ENCODE measurements at places on chromosomes 12 and 14.

DNA sequence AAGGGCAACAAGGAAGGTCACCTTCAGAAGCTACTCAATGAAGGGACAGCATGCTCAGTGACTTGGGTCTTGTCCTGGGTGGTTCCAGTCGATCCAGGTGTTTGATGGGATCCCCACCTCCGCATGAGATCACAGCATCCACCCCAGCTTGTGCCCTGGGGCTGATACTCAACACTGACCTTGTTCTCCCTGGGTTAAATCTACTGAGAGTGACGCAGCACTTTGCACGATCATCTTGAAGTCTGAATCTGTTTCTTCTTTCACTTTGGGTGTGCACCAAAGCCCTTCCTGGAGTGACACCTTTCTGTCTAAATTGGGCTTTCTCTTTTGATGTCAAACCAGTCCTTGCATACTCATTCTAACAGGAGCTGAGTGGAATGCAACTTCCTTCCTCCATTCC is 13.8 kb downstream of the NOS1 start:
- DNase-seq: peak; percentile 53

DNA sequence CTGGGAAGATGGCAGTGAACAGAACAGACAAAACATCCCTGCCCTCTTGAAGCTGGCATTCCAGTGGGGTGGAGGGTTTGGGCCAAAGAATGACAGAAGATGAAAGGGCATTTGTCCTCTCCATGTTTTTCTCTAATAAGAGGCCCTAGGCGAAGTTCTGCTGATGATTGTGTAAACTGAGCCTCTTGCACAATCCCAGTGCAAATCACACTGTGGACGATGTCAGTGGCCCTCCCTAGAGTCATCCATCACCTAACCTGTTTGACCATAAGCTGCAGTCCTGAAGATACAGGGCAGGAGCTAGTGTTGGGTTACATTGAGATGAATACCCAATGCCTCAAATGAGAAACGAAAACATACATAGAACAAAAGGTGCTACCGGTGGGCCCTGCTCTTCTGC is 622.4 kb upstream of the TBX3 start:
- no peak for DNase-seq

GRCh38 chr12:127342861-127343260 is 924.1 kb upstream of the TMEM132C start:
- no peak for DNase-seq

GRCh38 chr12:69064734-69065443 is 131.9 kb upstream of the CPM start:
- DNase-seq: no peak

DNA sequence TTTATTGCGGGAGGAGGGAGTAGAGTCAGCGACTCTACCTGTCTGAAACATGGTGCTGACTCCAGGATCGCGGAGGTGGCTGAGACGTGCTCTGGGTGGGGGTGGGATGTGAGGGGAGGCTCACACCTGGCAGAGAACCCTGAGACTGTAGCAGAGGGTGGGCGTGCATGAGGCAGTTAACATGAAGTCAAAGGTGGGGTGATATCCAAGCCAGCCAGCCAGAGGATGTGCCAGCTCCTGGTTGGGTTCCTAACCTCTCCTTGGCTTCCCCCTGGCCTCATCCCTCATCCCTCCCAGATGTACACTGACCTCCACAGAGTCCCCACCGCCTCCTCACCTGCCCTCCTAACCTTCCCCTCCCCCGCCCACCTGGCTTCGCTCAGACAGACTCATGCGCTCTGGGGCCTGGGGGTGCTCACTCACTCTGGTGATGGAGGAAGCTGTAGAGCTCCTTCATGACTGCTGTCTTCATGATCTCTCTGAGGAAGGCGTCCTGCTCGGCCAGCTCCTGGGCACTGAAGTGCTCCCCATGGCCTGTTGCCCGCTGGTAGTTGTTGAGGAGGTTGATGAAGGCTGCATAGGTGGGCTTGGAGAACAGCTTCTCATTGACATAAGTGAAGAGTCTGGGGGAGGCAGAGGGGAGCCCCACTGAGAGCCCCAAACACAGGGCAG is 9.3 kb downstream of the ENDOU start:
- DNase-seq: no peak

GRCh38 chr12:117561990-117562389 is 200.6 kb upstream of the NOS1 start:
- DNase-seq: no peak

DNA sequence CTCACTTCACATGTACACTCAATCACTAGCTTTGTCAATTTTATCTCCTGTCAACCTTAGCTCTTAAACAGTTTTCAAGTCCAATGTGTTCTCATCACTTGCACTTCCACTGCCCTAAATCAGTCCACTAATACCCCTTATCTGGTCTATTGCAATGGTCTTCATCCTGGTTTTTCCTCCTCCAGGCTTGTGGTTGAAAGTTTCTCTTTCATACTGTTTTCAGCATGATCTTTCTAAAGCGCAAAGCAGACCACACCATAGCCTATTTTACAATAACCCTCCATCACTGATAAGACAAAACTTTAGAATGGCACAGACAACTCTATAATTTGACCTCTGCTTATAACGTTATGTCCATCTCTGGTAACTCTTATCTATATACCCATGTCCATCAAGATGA is 62.0 kb upstream of the DDHD1 start:
- no peak for DNase-seq

GRCh38 chr12:20174528-20175175 is 193.7 kb upstream of the PDE3A start:
- no peak for DNase-seq

DNA sequence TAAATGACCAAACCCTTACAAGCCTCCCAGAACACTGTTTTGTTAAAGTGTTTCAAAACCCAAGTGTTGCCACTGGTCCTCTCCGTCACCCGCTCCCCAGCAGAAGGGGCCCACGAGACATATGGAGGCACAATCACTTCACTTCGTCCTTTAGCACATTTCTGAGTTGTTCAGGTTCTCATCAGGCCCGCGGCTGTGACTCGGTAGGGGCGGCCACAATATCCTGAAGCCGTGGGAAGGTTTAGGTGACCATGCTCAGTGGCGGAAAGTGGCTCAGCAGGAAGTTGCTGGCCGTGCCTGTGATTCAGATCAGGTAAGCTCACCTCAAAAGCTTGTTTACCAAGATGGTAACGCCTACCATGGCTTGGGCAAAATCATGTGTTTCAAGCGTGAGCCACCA is 227.5 kb downstream of the GLT1D1 start:
- no peak for DNase-seq

DNA sequence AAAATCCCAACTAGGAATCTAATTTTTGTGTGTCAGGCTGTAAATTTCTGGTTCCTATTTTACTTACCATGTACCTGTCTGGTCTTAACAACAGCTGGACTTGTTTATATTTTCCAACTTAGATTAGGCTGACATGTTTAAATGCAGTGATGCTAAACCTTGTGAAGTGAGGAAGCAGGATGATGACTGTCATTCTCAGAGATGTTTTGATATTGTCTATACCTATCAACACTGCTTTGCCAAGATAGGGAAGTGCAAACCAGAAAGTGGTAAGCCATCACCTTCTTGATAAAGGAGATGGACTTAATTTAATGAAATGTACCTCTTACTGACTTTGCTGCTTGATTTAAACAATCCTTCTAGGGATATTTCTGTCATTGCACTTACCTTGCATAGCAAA is 2.1 kb downstream of the BICD1 start:
- DNase-seq: no peak

GRCh38 chr12:82473111-82473754 is 114.9 kb downstream of the METTL25 start:
- no peak for DNase-seq

GRCh38 chr12:132537836-132538662 is 48.1 kb downstream of the FBRSL1 start:
- DNase-seq: no peak

GRCh38 chr12:130746546-130746945 is 30.4 kb upstream of the RIMBP2 start:
- DNase-seq: no peak

DNA sequence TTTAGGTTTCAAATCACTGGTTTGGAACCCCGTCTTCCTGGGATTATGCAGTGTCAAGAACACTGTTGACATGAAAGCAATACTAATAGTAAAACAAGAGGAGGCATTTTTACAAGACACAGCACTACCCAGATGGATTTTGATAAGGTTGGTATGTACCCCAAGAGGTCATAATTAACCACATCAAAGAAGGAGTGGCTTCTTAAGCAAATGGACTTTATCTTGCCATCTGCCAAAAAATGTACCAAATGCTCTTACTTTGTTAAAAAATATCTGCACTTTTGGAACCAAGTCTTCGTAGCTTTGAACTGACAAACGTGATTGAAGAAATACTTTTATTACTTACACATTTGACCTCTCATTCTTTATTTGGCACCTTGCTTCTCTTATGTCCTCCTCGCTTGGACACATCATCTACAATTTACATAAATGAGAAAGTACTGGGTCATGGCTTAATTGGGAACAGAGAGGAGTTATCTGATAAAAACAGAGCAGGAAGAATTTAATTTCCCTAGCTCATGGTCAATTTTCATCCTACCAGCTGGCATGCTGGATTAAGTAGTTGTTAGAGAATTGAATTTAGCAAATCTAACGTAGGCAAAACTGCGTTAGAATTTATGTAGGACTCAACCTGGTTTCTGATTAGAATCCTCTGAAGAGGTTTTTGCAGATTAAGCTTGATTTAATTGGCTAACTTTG is 54.5 kb upstream of the PRICKLE1 start:
- DNase-seq: no peak

DNA sequence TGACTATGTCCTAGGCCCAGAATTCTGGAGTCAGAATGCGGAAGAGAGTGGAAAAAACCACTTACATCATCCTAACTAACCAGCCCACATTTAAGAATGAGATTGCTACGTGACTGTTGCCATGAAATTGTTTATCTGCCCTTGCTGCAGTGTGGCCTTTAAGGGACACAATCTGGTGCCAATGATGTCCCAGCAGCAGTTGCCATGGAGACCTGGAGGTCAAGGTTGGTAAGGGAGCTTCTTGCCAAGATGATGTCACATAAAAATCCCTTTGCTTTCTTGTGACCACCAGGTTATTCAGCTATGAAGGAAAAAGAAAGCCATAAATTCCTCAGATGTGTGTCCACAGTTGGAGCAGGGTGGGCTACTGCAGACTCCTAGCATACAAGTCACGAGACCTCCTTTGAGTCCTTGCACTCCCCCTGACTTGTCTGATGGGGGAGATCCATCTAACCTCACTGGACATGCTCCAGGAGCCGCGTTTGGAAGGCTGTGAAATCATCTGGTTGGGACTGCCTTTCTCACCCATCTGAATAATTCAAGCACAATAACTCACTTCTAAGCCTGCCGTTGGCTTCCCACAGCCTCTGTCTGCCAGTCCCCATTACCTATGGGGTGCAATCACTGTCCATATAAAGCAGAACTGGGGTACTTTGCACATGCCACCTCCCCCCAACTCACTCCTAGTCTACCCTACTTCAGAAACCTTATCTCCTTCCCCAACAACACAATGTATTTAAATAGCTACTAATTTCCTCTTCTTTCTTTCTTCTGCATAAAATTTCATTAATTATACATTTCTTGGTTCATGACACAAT is 165.6 kb downstream of the ZFP36L1 start:
- DNase-seq: no peak

DNA sequence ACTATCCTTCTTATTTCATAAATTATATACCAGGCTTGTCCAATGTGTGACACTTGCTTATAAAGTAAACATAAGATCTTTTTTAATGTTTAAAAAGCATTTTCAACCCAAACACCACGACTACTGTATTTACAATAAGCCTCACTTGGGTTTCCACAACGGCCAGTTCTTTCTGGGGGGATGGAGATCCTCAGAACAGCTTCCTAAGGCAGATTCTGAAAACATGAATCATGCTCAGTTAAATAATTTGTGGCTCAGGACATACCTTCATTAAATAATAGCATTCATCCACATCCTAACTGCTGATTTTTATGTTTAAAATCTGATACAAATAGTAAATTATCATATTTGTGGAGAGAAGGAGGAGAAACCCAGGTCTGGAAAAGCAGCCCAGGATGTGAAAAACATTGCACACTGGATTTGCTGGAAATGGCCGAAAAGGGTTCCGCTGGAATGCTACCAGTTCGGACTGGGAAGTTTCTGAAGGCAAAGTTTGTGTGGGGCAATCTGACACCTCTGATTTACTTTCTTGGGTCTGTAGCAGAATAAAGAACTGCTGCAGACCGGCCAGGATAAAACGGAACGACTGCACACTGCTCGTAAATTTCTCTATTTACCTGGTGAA is 597 bp downstream of the GLT8D2 start:
- DNase-seq: peak; percentile 21

DNA sequence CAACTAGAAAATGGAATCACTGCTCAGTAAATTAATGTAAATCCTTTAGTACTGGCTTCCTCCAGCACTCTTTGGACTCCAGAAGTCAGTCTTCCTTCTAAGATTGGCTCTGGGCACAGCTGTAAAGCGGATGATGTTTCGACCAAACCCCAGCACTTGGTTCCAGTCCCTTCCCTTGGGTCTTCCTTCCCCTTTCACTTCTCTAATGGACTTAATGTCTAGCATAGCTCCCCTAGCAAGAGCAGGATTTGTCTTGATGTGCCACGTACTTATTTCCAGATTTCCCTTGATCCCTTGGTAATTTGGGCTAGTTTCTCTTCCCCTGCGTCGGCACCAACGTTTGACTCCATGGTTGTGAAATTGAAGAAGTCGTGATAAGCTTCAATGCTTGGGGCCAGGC is 28.3 kb downstream of the C12orf75 start:
- DNase-seq: no peak

GRCh38 chr12:111732786-111733185 is 33.9 kb upstream of the ALDH2 start:
- no peak for DNase-seq

DNA sequence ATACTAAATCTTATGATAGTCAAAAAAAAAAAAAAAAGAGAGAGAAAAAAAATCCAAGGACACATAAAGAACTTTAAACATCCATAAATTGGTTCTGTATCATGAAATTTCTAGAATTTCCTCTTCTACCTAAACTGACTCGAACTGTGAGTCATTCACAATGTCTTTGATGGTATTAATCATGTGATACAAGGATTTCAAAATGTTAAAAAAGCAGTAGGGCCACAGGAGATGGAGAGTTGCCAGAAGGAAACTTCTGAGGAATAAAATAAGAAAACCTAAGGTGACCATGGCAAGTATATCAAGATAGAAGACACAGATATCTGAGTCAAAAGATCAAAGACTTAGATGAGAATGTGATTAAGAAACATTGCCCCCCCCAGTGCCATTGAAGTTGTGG is 1320.9 kb upstream of the FLRT2 start:
- no peak for DNase-seq

- no peak for DNase-seq
These were observed 160.0 kb upstream of the PRMT8 start for GRCh38 chr12:3330976-3331510.

GRCh38 chr12:21697904-21698630 is 40.4 kb upstream of the LDHB start:
- DNase-seq: no peak

DNA sequence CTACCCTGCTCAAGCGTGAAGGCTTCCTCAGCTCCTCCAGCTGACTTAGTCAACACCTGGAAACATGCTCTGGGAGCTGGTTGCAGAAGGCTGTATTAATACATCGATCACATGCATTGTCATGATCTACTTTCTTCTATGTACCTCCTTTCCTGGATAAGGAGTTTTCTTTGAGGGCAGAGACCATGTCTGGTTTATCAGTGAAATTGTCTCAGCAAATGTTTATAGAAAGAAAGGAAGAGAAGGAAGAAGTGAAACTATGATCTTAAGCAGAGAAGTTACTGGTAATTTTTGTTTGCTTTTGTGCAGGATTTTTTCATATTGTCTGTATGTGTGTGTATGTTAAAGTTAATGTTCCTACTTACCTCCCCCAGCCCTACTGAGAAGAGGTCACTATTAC is 4.5 kb downstream of the DYRK4 start:
- no peak for DNase-seq

Data from RWPE1 (cell line).